ENCODE measurements at places on chromosomes 1 and 21.

- no peak for DNase-seq
Measured at GRCh38 chr21:45836268-45836655, 145.3 kb upstream of the COL6A1 start.

- no peak for DNase-seq
Measured at GRCh38 chr1:115190540-115191170, 101.4 kb upstream of the TSPAN2 start.

DNA sequence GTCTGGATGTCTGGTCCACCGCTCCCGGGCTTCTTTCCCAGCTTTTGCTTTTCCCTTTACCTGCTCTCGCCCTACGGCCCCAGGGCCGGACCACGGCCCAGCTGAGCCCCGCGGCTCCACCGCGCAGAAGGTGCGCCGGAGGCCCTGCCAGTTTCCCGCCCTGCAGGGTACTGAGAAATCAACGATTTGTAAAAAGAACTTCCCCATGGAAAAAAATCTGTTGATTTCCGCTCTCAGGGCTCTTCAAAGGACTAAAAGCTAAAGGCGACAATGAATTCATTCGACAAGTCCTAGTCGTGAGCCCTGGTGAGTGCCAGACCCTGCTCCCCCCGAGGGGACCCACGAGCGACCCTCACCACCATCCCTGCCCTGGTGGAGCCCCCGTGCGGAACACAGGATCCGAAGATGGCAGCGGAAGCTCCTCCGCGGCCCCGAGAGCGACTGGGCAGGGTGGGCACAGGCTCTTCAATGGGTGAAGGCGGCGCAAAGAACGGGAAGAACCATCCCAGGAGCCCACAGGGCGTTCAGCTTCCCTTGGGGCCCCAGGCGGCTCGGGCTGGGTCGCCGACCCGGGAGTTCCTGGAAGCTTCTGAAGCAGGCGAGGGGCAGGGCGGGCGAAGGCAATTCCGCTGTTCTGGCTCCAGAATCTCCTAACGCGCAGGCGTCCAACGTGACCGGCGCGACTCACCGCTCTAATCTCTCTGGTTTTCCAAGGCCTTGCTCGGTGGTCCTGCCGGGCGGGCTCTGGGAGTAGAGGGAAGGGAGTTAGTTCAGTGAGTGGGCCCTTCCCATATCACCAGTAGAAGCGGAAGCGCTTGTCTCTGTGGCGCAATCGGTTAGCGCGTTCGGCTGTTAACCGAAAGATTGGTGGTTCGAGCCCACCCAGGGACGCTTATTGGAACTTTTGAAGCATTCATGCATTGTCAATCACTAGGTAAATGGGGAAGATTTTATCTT lies 6.6 kb upstream of the RNU1-2 start:
- peak; percentile 81 for DNase-seq

- no peak for DNase-seq
Measured at GRCh38 chr1:64006276-64007051, 197.0 kb upstream of the UBE2U start.

- no peak for DNase-seq
Measured at GRCh38 chr21:44756423-44757185, 45.0 kb downstream of the UBE2G2 start.

DNA sequence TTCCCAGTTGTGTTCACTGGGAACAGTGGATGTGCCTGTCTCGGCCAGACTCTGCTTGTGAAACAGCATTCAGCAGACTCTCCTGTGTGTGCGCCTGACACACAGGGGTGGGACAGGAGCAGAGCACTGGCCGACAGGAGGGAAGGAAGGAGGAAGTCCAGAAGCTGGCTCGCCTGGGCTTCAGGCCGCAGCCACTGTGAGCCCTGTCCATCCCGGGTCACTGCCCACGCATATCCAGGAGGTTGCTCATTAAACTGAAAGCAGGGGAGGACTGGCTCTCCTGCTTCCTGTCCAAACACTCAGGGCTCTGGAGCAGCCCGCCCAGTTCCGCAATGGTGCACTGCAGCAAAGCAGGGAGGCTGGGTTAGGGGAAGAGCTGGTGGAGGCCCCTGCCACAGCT lies 218.7 kb upstream of the VAMP3 start:
- no peak for DNase-seq

DNA sequence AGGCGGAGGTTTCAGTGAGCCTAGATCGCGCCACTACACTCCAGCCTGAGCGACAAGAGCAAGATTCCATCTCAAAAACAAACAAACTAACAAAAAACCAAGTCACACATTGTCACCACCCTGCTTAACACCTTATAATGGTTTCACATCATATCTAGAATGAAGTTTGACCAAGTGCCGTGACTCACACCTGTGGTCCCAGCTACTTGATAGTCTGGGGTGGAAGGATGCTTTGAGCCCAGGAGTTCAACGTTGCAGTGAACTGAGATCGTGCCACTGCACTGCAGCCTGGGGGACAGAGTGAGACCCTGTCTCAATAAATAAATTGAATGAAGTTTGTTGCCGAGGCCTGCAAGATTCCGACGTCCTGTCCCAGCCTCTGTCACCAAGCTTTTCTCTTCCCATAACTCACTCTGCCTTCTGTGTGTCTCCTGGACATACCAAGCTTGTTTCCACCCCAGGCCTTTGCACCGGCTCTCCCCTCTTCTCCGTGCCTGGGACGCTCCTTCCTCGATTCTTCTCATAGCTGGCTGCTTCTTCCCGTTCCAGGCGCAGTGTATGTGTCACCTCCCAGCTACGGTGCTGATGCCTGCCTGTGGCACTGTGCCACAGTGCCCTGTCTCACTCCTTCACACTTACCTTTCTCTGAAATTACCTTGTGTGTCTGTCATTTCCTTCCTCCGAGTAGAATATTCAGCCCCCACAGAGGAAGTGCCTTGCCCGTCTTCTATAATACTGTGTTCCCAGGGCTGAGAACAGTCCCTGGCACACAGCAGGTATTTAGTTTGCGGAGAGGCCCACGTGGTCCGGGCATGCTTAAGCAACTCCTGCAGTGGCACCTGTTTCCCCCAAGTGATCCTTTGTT lies 3.8 kb upstream of the SELENON start:
- DNase-seq = no peak

GRCh38 chr1:247431643-247432042 lies 15.7 kb downstream of the NLRP3 start:
- no peak for DNase-seq

DNA sequence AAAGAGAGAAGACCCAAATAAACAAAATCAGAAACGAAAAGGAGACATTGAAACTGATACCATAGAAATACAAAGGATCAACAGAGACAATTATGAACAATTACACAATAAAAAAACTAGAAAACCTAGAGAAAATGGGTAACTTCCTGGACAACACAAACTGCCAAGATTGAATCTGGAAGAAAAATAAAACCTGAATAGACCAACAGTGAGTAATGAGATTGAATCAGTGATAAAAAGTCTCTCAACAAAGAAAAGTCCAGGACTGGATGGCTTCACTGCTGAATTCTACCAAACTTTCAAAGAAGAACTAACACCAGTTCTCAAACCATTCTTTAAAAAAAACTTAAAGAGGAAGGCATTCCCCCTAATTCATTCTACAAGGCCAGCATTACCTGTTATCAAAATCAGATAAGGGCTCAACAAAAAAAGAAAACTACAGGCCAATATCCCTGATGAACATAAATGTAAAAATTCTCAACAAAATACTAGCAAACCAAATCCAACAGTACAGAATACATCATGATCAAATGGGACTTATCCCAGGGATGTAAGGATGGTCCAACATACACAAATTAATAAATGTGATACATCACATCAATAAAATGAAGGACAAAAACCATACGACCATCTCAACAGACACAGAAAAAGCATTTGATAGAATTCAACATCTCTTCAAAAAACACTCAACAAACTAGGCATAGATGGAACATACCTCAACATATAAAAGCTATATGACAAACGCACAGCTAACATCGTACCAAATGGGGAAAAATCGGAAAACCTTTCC lies 119.9 kb downstream of the ACBD6 start:
- DNase-seq = no peak

DNA sequence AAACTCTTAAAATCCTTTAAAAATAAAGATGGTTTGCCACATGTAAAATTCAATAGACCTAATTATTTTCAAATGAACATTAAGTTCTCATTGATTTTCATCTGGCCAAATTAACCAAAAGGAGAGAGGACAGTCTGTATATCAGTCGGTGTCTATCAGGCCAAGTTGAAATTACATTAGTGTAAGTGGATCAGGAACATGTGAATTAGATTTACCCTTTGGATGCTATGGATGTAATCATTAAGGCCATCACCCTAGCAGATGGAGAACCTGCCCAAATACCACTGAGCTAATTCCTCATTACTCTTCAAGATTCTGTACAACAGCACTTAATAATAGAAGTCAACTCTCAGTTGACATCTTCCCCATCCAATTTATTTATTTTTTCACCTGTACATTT lies 29.5 kb upstream of the DPT start:
- DNase-seq = no peak

DNA sequence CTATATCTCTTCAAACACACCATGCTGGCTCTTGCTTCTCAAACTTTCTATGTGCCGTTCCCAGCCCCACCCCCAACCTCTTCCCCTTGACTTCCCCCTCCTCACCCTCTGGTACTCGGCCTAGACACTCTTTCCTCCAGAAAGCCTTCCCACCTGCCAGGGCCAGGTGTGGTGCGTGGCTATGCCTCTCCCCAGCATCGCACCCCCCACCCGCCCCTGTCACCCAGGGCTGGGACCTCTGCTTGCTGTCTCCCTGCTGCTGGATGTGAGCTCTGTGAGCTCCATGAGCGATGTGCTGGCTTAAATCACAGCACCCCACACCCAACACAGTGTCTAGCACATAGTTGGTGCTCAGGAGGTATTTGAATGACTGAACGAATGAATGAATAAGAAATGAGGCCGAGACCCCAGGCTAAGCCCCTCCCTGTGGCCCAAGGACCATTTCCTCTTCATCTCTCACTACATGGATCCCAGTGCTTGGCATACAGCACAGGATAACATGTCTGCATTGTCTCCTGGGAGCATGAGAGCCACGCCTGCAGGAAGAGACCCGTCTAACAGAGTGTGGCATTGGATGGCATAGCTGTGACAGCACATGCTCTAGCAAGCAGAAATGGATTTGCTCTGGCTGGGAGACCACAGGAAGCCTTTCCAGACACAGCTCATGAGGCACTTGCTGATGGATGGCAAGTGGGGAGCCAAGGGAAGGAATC lies 19.7 kb downstream of the TNNT2 start:
- no peak for DNase-seq

DNA sequence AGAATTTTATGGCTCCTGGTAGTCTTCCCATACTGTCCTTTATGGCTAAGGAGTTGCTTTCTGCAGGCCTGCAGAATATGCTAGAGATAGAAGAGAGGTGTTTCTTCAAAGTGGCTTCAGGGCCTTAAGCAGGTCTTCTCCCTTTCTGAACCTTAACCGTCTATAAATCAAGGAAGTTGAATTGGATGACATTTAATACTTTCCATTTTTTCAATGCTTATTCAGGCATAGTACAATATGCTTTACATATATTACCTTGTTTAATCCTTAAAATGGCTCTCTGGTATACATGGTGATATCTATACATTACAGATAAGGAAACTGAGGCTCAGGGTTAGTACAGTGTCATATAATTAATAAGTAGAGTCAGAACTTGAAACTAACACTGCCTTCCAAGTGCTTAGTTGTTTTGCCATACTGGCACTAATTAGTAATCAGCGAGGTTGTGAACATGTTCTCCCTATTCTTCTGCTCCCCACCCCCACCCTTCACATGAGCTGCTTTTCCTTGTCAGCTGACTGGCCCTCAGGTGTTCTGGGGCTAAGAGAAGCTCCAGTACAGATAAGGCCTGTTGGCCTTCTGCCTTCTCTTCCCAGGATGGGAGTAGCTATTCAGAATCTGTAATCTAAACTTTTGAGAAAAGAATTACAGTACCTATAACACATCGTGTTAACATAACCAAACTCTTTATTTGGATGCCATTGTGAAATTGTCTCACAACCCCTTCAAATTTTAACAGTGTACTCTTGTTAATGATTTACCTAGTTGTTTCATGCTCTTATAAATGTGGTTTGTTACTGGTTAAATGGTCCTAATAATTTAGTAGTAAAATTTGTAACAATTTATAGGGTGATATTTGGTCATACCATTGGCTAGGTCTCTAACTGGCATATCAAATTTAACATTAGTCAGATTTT lies 13.6 kb downstream of the NFYC start:
- no peak for DNase-seq

DNA sequence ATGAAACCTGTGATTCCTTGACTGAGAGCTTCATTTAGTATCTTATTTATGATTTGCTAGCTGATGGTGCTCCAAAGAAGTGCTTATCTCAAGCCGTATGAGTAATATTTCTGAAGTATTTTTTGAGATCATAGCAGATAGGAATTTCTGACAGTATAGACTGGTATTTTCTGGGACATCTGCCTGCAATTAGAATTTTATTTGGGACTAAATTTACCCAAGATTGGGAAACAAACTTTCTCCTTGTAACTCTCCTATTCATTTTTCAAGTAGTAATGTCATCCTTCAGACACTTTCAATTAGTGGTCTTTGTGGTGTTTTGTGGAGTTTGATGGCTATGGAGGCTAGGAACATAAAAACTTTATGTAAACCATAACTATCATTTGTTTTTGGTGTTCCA lies 597.2 kb upstream of the ZP4 start:
- DNase-seq = no peak

- DNase-seq = no peak
Measured at GRCh38 chr1:102800406-102800805, 307.9 kb downstream of the COL11A1 start.

GRCh38 chr1:157069601-157070000 lies 24.1 kb upstream of the ARHGEF11 start:
- DNase-seq = no peak

DNA sequence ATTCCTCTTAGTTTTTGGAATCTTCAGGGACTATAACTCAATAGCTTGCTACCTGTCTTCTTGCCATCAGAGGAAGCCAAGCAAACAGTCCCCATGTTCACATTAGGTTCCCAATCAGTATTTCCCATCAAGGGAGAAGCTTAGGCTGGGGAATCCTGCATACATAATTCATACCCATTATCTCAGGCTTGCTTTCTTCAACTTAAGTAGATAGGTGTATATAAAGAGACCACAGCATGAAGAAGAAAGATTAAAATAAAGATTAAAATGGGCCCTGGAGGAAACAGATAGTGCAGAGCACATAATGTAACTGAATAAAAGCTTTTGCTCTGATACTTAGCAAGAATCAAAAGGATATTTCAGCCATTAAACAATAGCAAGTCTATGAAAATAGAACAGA lies 29.0 kb upstream of the KCNK1 start:
- no peak for DNase-seq

DNA sequence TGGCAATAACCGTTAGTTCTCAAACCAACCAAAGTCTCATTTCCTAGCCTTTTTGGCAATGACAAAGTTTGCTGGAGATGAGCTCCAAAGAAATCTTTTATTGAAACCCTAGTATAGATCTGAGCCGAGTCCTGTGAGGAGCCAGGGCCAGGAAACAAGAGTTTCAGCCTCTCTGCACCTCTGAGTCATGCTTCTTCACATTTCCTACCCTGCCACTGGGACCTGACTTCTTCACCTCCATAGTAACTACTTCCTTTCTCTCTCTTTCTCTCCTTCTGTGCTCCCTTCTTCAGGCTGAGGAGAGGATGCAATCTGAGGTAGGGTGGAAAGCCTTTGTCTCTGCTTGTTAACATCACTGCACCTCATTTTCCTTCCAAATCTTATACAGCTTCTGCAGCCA lies 38.7 kb upstream of the IPO9 start:
- no peak for DNase-seq
